ENCODE measurements at places on chromosomes 11 and 22.
A peak's percentile ranks its signal among the peaks of the same experiment; 100 is the strongest.

DNA sequence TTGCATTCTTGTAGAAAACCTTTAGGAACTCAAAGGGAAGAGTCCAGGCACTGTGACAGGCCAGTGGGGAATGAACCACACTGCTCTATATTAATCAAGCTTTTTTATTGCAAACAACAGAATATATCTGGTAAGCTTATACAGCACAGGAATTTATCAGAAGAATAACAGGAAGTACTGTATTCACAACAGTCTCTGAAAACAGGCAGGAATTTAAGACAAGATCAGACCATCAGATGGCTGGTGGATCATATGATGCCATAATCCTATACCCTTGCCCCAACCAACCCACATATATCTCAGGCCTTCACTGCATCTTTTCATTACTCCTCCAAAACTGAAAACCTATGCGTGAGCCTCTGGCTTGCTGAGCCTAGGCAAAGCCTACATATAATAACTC, 1.0 kb upstream of the HTATIP2 start:
- no peak for DNase-seq

DNA sequence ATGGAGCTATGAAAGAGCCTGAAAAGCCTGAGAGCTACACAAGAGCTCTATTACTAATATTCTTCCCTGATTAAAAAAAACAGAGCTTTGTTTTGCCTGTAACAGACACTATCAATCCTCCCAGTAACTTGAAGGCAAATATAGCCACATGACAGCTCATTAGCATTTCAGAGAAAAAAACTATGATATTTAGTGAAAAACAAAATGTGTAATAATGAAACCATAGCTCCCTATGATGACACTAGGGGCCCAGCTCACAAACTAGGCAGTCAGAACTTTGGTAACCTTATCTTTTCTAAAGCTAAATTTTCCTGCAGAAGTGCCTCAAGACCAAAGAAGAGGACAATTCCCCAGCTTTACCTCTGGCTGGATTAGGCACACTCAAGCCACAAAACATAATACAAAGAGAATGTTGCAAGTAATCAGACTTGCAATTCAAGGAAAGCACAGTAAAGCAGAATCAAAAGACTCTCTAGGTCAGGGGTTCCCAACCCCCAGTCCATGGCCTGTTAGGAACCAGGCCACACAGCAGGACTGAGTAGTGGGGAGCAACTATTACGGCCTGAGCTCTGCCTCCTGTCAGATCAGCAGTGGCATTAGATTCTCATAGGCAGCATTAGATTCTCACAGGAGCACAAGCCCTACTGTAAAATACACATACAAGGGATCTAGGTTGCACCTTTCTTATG, 53.3 kb downstream of the MRTFA start:
- no peak for DNase-seq

DNA sequence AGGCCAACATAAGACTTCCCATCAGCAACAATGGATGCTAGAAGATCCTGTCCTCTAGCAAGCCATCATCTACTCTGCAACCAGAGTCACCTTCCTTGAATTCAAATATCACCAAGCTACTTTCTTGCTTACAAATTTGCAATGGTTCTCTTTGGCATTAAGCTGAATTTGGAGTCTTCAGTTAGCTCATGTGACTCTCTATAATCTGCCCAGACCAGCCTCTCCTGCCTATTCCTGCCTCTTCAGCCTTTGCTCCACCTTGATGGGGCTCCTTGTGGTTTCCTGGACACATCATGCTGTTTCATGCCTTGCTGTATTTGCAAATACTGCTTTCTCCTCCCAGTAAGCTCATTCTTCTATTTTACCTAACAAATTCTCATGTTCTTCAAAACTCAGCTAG, 82.3 kb downstream of the RASSF10 start:
- no peak for DNase-seq

- DNase-seq, result no peak
Observed at GRCh38 chr11:70297341-70297740, 26.9 kb downstream of the PPFIA1 start.

DNA sequence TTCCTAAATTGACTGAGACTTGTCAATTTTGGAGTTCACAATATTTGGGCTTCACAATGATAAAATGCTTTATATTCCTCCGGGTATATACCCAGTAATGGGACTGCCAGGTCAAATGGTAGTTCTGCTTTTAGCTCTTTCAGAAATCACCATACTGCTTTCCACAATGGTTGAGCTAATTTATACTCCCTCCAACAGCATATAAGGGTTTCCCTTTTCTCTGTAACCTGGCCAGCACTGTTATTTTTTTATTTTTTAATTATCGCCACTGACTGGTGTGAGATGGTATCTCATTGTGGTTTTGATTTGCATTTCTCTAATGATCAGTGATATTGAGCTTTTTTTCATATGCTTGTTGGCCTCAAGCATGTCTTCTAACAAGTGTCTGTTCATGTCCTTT, 21.8 kb downstream of the NARS2 start:
- DNase-seq, result no peak

DNA sequence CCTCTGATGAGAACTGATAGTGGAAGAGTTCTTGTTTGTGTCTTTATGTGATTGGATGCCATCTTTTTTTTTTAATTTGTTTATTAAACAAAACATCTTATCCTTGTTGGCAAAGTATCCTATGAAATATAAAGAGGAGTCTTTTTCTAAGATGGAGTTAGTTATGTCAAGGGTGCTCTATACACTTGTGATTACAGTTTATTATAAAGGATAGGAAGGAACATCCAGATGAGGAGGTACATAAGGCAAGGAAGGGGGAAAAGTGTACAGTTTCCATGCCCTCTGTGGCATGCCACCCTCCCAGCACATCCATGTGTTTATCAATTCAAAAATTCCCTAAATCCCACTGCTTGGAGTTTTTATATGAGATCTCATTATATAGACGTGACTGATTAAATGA, 7.4 kb upstream of the RBMXL2 start:
- DNase-seq, result no peak

DNA sequence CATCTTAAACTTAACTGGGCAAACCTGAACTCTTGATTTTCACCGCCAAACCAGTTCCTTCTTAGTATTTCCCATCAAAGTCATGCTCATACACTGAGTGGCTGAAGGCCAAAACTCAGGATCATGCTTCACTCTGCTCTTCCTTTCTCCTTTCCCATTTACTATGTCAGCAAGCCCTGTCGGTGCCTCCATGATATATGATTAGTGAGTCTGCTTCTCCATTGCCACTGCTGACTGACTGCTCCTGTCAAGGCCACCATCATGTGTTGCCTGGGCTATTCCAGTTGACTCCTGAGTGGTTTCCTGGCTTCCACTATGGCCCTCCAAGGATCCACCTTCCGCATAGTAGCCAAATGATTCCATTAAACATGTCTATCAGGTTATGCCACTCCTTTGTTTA, 42.8 kb upstream of the AMPD3 start:
- no peak for DNase-seq

DNA sequence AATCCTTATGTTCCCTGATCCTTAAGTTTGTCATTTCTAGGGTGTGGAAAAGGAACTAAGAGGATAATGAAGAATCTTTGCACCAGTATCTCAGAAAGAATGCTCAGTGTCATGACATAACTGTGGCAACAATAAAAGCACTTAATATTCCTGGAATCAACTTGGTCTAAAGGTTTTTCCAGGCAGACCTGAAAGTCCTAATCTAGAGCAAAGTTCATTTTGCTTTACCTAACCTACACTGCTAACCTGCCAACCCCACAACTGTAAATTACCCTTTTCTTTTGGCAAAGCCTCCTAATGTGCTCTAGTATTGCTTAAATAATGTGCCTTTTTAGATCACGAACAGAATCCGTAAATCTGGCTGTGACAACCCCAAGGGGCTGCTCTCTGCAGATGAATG, 82.5 kb downstream of the AMBRA1 start:
- DNase-seq, result no peak

DNA sequence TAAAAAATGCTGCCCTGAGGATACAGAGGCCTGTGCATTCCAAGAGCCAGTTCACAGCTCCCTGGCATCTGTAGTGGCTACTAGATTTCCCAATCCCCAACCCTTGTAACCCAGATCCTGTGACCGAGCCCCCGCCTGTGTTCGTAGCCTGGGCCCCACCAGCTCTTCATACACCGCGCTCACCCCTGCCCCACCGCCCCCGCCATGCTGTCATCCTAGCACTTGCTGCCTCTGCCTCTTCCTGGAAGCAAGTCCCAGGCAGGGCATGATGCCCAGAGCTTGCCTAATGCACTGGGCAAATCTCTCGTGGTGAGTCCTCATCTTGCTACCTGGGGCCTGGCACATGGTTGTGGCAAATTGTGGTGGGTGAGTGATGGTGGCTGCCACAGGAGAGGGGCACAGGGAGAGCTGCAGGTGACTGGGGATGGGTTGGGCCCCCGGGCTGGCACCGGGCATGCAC, 7.1 kb downstream of the MGAT3 start:
- DNase-seq, result no peak

GRCh38 chr11:17600316-17601255, 53.5 kb downstream of the OTOG start:
- DNase-seq, result no peak

- no peak for DNase-seq
Observed at GRCh38 chr11:129951201-129951865, 51.3 kb downstream of the PRDM10 start.

GRCh38 chr11:45930031-45930794, 7.8 kb downstream of the LARGE2 start:
- no peak for DNase-seq

- DNase-seq, result no peak
Observed at GRCh38 chr11:118619444-118620197, 12.2 kb downstream of the PHLDB1 start.

DNA sequence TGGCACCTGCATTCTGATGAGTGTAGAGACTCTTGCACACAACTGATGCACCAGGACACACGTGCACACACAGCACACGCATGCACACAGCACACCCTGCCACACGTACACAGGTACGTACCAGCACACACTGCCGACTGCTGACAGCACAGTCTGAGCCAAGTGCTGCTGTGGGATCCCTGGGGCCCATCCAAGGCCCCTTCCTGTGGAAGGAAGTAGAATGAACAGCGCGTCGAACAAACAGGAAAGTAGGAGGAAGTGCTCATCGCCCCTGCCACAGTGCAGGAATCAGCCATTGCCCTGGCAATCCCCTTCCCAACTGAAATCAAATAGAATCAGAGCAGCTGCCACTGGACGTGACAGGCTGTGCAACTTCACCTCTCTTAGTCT, 57.9 kb downstream of the CD82 start:
- no peak for DNase-seq

GRCh38 chr11:44950625-44951476, at the start of gene TP53I11:
Gene TP53I11 (minus strand): TSS chr11:44950883. CDS start chr11:44938335, 12,548 bp downstream.
- peak; percentile 71 for DNase-seq

- DNase-seq, result no peak
Observed at GRCh38 chr11:8392166-8392565, 128.5 kb upstream of the LMO1 start.

GRCh38 chr11:31509051-31509428, 382 bp downstream of the IMMP1L start:
- no peak for DNase-seq

DNA sequence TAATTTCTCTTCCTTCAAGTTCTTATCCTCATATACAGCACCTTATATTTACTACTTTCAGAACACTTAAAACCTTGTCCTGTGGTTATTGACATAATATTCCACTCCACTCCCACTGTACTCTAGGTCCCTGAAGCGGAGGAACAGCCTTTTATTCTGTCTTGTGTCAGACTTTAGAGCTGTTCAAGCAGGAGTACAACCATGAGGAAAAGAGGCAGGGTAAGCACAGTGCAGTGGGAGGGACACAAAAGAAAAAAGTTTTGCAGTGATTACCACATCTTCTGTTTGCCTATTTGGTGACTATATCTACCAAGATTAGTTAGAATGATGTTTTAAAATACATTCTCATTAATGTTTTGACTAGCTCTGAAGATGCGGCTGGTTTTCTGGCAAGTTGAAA, 122.0 kb upstream of the CEP126 start:
- no peak for DNase-seq

DNA sequence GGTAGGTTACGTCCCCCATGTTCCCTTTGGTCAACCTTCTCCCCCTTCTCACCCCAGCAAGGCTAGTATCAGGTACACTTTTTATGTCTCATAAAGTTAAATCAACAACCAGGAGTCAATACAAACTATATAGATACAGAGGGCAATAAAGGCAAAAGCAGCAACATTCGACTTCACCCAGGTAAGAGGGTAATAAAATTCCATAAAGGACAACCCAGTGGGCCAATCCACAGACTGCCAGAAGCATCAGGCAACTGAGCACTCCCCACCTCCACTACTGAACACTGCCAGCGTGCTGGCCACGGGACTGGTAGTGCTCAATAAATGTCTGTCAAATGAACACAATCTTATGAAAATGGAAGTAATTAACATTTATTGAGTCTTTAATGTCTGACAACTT, 5.1 kb upstream of the MS4A18 start:
- DNase-seq, result no peak

DNA sequence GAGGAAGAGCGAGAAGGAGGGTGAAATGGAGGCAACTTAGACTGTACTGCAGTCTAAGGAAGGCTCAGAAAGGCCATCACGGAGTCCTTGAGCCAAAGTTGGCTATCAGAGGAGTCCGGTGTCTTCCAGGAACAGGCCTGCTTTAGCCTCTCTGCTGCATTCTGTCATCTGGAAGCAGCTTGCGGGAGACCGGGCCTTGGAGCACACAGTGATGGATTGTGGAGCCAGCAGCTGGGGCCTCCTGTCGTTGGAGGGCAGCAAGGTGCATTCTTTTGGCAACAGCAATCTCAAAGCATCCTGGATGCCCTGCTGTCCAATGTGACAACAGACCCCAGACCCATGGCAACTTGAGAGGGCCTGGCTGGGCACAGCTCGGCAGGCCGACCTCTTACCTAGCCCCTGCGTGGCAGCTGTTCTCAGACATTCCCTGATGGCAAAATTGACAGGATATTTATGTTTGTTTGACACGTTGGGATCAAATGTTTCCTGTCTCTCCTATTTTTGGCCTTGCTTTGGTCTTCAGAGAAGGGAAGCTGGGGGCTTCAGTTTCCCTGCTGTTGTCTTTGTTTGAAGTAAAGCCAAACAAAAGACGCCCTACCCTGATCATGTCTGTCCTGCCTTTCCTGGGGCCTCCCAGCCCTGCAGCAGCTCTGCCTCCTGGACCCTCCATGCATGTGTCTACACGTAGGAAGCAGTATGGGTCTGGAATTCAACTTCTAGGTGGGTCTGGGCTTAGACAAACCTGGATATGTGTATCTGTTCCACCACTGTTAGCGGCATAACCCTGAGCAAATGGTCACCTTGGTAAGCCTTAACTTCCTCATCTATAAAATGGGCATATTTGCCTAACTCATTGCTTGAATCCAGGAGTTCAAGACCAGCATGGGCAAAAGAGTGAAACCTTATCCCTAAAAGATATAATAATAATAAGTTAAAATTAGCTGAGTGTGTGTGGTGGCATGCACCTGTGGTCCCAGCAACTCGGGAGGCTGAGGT, 43.9 kb upstream of the LMO2 start:
- no peak for DNase-seq

GRCh38 chr11:1761857-1762536, 1.7 kb downstream of the CTSD start:
- no peak for DNase-seq

GRCh38 chr11:68051191-68052136, 12.6 kb downstream of the TCIRG1 start:
- DNase-seq, result no peak

GRCh38 chr11:69891421-69892236, 72.4 kb upstream of the FGF3 start:
- DNase-seq, result no peak

Measured in stimulated activated CD4-positive, alpha-beta T cell treated with anti-CD3 and anti-CD28 coated beads, Interleukin-2, amount 100 ng/mL, for 4 hours (primary cell).